ENCODE measurements at places on chromosomes 7 and 10.

- no peak for DNase-seq
Observed at GRCh38 chr10:34347131-34347530, 468.0 kb downstream of the PARD3 start.

DNA sequence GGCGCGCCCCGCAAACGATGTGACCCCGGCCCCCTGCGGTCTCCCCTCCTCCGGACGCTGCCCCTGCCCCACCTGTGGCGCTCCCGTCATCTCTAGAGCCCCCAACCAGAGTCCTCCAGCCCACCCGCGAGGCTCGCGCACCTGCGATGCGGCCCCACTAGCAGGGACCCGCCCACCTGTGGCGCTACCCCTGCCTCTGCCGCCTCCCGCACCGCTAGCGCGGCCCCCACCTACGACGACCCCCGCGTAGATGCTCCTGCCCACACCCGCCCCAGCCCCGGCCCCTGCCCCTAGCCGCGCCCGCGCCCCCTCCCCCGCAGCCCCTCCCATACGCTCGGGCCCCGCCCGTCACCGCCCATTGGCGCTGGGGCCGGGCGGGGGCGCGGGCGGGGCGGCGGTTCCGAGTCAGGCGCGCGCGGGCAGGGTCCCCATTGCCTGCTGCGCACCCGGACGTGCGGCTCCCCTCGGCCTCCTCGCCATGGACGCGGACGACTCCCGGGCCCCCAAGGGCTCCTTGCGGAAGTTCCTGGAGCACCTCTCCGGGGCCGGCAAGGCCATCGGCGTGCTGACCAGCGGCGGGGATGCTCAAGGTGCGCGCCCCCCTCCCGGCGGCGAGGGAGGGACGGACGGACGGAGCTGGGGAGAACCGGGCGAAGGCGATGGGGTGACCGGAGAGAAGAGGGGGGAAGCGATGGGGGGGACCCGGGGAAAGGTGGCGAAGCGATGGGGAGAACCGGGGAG is at the start of gene PFKP:
Gene PFKP, plus strand, starts transcription at position 431 of the 741 bp plus-strand sequence. Its CDS starts 48 bp downstream, at position 479.
- DNase-seq, result peak; percentile 43

DNA sequence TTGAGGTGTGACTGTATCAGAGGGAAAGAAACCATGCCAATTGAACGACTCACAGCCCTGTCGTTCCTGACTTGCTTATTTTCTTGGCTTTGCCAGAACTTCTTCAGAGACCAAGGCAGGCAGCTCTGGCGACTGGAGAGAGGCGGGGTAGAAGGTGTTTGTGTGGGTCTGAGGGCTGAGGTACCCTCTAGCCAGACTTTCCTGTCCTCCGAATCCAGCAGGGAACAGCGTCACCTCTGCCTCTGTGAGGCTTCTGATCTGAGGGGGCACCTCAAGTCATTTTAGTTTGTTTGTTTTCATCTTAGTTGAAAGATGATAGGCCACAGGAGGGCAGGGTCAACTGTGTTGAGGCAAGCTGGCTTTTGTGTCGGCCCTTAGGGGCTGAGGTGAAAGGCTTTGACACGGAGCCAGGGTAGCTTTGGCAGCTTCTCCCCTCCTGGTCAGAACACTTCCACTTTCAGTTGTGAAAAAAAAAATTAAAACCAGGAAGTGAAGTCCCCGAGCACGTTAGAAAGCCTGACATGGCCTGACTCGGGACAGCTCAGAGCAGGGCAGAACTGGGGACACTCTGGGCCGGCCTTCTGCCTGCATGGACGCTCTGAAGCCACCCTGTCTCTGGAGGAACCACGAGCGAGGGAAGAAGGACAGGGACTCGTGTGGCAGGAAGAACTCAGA is 1.9 kb downstream of the ACSL5 start:
- no peak for DNase-seq

GRCh38 chr7:97982647-97983046 is 7.3 kb downstream of the OCM2 start:
- DNase-seq, result no peak

DNA sequence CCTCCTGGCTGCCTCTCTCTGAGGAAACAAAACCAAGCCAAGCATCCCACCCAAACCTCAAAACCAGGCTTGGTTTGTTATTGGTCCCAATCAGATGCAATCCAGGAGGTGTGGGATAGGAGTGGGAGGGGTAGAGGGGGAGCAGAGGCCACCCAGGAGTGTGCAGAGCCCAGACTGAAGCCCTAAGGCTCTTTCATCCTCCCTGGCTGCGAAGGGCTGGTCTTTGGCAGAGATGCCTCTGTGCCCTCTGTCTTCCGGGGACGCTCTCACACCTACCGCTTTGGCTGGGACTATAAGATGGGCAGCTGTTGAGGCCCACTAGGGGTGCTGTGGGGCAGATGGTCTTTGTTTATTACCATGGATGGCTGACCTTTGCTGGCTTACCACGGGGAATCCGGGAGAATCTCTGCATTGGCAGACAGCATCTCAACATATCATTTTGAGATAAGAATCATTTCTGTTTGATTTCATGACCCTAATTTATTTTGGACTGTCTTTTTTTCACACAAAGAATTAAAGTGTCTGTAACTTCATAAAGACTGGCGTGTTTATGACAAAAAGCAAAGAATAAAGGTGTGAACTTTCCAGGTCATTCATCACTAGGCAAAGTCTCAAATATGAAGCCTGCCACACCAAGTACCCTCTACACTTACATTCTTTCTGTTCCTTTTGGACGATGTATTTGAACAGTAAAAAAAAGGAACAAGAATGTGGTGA is 6.5 kb upstream of the DENND2A start:
- DNase-seq, result no peak

- no peak for DNase-seq
Observed at GRCh38 chr10:51881213-51881612, 181.8 kb upstream of the CSTF2T start.

- no peak for DNase-seq
Observed at GRCh38 chr10:42864575-42864974, 82.0 kb downstream of the BMS1 start.

DNA sequence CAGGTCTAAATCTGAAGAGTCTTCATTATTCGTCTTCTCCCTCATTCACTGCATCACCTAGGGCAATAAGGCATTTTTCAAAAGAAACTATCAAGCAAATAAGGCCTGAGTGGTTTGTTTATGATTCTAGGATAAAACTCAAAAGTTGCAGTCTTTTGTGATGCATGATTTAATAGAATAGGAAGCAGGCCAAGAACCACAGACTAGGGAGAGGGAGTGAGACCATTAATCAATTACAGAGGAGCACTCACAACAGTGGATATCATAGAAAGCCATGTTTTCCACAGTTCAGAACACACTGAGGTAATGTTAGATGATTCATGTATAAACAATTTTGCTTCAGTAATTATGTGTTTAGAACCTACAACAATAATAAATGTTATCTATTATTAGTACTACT is 87.8 kb upstream of the LRRTM3 start:
- no peak for DNase-seq

DNA sequence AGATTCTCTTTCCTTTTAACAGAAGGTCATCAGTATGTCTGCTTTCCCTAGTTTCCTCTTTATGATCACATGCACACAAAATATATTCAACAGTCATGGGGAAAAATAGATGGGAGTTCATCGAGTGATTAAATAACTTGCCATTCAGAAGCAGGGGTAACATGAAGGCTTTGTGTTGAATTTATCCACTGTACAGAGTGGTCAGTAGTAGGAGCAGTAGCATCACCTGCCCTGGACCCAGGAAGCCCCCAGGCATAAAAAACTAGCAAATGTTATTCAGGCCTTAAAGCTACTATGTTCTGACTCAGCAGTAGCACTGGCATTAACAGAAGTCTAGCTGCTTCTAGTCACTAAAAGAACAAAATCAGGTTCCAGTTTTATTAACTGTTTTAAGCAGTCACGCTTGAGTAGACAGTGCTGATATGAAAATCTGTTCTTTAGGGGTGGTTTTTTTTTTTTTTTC is 31.4 kb upstream of the FAM133B start:
- DNase-seq, result no peak

GRCh38 chr7:75906991-75907667 is 7.8 kb upstream of the POR start:
- DNase-seq, result no peak

- no peak for DNase-seq
Observed at GRCh38 chr7:137591421-137591837, 247.9 kb upstream of the PTN start.

DNA sequence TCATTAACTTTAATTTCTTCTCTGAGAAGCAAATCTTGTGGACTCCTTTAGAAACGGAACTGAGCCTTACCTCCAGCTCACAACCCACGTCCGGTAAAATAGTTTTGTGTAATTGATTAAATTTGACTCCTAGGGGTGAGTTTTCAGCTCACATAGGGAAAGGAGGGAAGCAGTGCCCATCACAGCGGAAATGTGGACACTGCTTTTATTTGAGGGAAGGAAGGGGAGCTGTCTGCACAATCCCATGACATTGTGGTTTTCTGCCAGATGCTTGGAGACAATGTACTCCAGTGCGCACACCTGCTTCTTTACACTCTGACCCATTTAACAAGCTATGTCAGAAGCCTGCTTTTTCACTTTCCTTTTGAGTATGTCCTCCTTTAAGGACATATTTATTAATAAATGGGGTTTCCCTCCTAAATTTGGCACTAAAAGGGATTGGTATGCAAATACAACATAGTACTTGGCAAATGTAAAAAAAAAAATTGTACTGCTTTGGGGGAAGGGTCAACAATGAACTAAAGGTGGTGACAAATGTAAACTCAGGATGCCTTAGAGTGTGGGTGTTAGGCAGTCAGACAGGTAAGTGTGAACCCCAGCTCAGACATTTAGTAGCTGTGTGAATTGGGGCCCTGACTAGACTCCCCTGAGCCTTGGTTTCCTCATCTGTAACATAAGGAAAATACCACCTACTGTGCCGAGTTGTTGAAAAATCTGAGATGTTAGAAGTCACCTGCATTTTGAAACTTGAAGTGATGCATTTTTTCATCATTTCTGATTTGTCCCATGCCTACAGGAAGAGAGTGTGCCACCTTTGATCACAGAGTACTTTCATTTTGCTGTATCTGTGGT is 90.2 kb upstream of the KLF6 start:
- no peak for DNase-seq

Measured in stimulated activated CD8-positive, alpha-beta memory T cell treated with anti-CD3 and anti-CD28 coated beads, Interleukin-7, amount 100 ng/mL, for 1 hour (primary cell).